ENCODE measurements at places on chromosomes 7 and 10. TPM values are rescaled to one million over a fixed set of nuclear protein-coding genes. Genes with fewer than 3 reads are reported as not detected.

DNA sequence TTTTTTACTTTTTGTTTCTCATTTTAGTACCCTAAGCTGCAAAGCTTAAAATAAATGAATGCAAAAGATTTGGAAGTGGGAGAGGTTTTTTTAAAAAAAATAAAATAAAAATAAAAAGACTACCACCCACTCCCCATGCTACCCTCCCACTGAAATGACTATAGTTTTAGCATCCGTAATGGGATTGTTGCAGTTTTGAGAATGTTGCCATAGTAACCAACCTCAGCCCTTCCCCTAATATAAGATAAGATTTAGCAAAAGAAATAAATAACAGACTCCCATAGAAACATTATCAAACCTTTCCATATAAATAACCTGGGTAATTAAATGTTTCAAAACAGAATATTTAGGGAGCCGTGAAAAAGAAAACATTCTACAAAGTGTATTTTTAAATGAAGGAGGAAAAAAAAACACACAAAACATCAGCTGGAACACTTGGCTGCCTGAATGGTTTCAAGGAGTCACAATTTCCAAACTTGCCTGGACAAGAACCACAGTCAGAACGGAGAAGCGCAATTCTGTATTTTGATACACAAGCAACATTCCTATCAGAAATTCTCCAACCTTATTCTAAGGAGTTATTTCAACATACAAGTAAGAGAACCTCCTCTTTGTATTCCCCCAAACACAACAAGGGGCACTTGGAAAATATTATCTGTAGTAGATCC lies 57.4 kb downstream of the DGKI start:
- peak; percentile 32 for DNase-seq

DNA sequence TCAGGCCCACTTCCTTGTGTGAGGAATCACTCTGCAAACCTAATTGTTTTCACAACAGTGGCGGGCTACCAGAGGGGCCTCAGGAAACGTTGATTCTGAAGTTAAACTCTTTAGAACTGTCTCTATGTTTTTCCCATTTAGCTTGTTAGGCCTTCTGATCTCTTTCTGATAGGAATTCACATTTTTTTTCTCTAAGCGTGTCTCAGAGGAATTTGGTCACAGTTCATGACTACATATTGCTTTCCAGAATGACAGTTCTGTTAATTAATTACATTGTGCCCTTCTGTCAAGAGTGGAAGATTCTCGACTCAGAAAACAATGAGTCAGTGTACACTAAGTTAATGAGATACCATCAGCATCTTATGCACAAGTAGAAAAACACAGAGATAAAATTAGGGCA lies 469.2 kb upstream of the C7orf33 start:
- DNase-seq, result no peak

The PLXNA4 gene
- 2.6 TPM for polyA plus RNA-seq

The AEBP1 gene
- 72.1 TPM for polyA plus RNA-seq

GRCh38 chr10:30192846-30193608 lies 133.6 kb upstream of the JCAD start:
- DNase-seq, result no peak

The CDK13 gene
- 38.5 TPM for polyA plus RNA-seq

The ELAPOR2 gene
- polyA plus RNA-seq, result 6.4 TPM

- peak; percentile 58 for DNase-seq
Observed at GRCh38 chr10:69800109-69800508, 1.6 kb upstream of the COL13A1 start.

GRCh38 chr10:100717166-100717565 lies 28.2 kb upstream of the PAX2 start:
- no peak for DNase-seq

DNA sequence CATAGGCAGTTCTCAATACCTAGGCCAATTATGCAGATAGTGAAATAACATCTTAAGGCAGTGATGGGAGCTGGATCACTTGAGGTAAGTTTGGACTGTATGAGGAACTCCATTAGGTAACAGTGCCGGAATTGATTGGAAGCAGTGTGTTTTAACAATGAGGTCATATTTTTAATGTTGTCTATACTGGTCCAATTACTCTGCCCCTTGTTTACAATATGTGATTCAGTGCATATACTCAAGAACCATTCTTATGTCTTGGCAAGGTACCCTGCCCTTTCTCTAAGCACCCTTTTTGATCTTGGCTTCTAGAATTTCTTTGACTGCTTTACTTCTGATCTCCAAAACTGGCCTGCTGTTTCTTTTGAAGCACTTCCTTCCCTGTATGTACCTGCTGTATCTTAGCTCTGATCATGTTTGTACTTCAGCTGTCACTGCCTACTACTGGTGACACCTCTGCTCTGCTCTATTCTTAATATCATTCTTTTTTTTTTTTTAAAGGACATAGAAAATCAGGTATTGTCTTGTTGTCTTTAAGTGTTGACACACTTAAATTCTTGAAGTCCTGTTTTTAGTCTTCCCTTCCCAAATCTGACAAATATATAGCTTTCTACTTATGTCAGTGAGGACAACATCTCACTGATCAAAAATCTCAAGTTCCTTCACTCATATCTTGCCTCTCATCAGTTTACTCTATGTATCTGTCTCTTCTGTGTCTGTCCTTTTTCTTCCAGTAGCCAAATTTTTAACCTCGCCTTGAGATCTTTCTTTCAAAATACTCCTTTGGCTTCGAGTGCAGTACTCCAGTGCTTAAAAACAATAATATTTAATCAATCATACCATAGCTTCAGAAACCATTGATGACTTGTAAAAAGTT lies 46.4 kb upstream of the RPA3 start:
- DNase-seq, result no peak
